NCI-H748 treated with DMSO at 0.1 percent for 48 hours (cell line): ENCODE measurements at places on chromosomes 1 and 21.

- no peak for DNase-seq
Measured at GRCh38 chr1:59128239-59128736, 168.6 kb upstream of the FGGY start.

DNA sequence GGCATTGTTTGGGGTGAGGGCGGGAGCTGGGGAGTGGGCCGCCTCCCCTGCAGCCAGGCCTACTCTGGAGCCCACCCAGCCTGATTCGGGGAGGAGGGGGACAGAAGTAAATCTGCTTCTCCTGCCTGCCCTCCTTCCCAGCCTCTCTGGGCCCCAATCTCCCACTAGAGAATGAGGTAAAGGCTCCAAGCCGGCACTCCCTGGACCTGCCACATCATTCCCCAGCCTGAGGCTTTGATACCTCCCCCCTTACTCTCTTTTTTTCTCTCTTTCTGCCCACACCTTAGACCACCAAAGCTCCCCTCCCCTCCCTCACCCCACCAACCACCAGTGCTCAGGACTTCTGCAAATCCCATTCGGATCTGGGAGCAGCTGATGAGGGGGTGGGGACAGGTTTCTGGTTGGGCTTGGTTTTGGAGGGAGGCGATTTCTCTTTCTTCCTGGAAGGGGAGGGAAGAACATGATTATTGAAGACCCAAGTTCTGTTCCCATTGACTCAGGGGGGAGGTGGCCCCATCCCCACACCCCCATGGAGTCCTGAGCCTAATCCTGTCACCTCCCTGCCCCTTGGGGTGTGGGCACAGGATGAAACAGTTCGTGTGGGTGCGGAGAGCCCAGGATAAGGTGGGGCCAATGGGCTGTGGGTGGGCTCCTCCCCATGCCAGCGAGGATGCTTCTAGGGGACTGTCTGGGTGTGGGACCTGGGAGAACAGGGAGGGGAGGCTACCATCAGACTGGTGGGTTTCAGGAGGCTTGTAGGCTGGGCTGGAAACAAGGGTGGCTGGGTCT lies 1.3 kb downstream of the MAP7D1 start:
- DNase-seq, result no peak

DNA sequence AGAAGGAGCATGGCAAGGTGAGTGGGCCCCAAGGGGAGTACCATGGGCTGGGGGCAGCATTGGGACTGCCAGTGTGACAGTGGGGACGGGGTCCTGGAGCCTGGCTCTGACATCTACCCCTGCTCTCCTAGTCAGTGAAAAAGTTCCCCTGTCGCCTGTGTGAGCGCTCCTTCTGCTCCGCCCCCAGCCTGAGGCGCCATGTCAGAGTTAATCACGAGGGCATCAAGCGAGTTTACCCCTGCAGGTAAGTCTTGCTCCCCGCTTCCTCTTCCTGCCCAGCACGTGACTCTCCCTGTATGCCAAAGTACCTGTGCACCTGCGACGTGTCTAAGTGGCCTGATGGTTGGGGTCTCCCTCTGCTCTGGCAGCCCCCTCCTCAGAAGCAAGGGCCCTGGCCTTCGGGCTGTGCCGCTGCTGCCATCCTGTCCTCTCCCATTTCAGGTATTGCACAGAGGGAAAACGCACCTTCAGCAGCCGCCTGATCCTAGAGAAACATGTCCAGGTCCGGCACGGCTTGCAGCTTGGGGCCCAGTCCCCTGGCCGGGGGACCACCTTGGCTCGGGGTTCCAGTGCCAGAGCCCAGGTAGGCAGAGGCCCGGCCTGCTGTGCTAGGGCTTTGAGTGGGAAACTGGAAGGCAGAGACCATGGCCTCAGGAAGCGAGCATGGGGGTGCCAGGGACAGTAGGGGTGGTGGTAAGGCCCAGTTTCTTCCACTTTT lies 8.1 kb downstream of the ZNF687 start:
- no peak for DNase-seq

DNA sequence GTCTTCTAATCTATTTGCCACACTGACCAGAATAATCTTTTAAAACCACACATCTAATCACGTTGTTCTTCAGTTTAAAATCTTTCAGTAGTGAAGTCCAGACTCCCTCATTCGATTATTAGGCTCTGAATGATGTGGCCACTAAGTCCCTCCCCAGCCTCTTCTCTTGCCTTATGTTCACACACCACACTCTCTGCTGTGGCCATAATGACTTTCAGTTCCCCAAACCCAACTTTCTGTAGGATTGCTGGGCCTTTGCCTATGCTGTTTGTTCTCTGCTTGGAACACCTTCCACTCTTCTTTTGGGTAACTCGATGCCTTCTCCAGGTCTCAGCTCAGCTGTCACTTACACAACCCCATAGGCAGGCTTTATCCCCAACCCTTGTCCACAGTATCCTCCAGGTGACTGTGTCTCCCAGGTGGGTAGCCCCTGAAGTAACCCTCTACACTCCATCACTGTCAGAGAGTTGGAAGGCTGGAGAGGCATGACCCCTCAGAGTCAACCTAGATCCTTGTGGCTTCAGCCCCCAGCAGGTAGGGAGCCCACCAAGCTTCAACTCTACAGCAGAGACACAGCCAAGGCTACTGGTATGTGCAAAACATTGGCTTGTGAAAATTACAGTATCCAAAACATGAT lies 8.4 kb upstream of the SLC37A1 start:
- no peak for DNase-seq

DNA sequence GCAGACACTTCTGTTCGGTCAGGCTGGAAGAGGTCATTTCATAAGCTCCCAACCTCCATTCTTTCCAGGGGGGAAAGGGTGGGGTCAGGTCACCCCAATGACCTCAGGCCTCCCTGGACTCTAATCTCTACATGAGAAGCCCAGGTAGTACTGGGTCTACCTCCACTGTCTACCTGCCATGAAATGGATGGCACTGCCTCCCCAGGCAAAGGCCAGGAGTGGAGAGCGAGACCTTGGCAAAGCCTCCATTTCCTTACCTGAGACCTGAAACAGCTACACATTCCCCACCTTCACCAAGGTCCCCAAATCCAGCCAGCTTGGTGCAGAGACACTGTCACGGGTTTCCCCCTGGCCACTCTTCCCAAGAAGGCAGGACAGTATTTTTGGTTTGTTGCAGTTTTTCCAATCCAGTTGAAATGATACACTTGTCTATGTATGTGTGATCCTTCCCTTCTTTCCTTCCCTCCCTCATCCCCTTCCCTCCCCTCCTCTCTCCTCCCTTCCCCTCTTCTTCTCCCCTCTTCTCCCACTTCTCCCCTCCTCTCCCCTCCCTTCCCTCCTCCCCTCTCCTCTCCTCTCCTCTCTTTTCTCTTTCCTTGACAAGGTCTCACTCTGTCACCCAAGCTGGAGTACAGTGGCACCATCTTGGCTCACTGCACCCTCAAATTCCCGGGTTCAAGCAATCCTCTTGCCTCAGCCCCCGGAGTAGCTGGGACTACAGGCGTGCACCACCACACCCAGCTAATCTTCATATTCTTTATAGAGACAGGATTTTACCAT lies 16.1 kb downstream of the BTG2 start:
- DNase-seq, result no peak

DNA sequence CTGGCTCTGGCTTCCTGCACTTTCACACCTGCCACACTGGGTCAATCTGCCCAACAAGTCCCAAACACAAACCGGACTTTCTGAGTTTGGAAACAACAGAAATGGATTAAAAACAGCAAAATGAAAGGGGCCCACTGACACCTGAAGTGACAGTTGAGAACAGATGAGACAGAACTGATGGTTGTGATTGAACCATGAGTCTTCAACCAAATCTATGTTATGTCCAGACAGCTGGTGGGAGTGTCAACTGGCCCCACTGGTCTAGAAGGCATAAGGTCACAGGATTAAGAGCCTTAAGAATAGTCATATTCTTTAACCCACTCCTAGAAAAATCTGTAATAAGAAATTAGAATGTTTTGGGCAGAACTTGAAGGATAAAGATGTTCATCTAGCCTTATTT lies 13.0 kb upstream of the ATP13A2 start:
- no peak for DNase-seq

- DNase-seq, result no peak
Measured at GRCh38 chr1:243549791-243550190, 293.9 kb downstream of the SDCCAG8 start.

DNA sequence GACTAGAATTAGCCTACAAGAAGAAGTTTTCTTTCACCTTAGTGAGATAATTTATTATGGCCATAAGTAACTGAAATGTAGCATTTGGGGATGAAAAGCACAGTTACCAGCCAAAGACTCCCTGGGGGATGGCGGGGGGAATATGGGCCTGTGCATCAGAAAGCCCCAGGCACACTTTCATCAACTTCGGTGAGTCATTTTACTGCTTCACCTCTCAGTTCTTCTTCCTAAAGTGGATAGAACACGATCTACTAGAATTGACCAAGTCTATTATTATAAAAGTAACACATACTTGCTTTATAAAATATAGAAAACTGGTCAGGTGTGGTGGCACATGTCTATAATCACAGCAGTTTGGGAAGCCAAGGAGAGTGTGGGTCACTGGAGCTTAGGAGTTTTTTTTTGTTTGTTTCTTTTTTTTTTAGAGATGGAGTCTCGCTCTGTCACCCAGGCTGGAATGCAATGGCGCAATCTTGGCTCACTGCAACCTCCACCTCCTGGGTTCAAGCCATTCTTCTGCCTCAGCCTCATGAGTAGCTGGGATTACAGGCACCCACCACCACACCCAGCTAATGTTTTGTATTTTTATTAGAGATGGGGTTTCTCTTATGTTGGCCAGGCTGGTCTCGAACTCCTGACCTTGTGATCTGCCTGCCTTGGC lies 141.8 kb downstream of the ZZZ3 start:
- DNase-seq, result no peak

GRCh38 chr1:21633992-21634805 lies 35.0 kb downstream of the RAP1GAP start:
- no peak for DNase-seq

DNA sequence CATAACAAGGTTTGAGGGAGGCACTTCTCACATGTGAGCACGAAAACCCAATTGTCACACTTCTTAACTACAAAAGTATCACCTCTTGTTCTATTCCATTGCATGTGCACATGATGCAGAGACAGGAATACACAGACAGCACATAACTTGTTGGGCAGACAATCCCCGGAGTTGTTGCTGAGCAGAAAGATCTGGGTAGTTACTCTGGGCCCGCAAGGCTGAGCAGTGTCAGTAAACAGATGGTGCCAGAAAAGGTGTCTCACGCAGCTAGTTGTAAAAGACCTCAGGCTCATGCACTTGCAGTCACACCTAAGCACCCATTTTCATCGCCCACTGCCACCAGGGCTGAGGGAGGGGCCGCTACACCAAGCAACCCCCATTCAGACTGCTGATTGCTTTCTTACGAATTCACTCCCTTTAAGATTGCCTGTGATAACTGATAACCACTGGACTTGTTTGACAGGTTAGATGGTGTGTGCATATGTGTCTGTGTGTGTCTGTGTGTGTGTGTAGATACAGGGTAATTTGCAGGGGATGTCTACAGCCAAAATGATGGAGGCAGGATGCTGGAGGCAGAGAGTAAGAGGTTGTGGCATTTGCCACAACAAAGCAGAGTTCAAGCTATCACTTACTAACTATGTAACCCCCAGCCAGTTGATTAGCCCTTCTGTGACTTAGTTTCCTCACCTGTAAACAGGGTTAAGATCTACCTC lies 4.2 kb downstream of the LGR6 start:
- DNase-seq, result no peak

GRCh38 chr1:209800984-209801834 lies 4.7 kb downstream of the IRF6 start:
- DNase-seq, result no peak

- no peak for DNase-seq
Measured at GRCh38 chr21:19340303-19340702, 936.7 kb upstream of the TMPRSS15 start.

DNA sequence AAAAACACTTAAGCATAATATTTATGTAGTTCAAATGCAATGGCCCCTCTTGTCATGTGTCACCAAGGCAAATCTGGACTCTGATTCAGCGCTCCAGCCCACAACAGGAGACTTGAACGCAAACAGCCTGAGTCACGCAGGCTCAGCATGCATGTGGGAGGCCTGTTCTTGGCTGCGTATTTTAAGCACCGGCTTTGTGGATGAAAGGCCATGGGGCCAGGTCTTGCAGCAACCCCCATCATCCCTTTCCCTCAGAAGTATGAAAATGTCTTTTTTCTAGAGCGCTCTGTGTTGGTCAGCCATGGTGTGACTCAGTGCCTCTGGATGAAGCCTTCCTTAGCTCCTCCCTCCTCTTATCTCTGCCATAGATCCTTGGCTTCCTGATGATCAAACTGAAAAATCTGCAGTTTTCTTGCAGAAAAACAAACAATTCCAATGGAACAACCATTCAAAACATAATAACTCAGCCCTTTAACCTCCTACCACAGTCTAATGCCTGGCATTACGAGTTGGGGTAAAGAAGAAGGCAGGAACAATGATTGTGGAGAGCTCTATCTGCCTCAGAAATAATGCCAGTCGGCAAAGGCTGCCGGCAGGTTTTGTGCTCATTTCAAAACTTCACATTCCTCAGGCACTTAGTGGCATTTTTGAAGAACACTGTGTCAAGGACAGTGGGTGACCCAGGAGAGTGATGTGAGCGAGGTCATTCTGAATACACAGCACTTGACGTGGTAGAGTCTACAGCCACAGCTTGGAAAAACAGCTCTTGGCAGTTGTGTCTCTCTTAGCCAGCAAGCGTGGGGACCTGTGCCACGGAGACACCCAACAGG lies 167.5 kb downstream of the CLIC6 start:
- DNase-seq, result no peak

DNA sequence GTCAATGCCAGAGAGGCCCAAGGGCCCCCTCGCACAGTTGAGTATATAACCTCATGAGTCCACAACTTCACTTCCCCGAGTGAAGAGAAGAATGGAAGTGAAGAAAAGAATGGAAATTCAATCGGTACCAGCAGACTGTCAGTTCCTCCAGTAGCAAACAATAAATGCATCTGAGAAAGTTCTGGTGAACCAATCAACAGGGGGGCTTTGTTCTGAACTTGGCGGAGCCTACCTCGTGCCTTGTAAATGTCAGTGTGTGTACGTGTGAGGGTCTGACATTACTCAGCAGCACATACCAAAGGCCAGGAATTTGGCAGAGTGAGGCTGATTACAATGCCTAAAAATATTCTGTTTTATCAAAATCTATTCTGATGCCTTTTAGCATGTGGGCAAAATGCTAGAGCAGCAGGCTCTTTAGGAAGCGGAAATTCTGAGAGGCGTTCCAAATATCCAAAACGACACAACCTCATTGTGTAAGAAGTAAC lies 238.5 kb downstream of the LTN1 start:
- no peak for DNase-seq

GRCh38 chr1:154335025-154335714 lies 9.8 kb downstream of the ATP8B2 start:
- peak; percentile 25 for DNase-seq

DNA sequence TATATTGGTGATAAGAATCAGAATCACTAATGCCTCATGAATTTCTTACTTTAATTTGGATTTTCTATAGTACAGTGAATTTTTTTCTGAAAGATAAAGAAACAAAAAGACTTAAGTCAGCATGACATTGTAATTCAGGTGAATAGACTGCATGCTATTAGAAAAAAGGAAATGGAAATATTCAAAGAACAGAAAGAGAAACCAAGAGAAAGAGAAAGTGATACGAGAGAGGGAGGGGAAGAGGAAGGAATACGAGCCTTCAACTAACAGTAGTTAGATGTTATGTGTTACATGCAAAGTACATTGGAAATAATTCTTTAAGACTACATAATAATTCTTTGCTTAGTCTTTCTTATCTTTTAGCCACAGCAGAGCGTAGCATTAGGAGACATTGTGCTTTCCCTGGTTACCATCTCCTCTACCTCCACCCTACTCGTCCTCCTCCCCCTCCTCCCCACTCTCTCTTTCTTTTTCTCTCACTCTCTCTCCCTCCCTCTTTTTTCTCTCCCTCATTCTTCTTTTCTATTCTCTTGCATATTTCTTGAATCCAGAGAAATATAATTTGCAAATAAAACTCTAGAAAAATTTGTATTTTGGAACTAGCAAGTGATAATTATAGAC lies 46.4 kb upstream of the ADGRL4 start:
- DNase-seq, result no peak
